ENCODE measurements at places on chromosomes 3 and 15. TPM values are rescaled to one million over a fixed set of nuclear protein-coding genes. Genes with fewer than 3 reads are reported as not detected.

Gene GHSR
- 1.2 TPM for total RNA-seq

Gene CD80
- total RNA-seq = 0.74 TPM

- H3K27me3 ChIP-seq = no peaks in the 10 kb centered on the region
- no peak overlapping the region for H3K4me3 ChIP-seq
- DNase-seq = no peak
- no peak overlapping the region for H3K27ac ChIP-seq
These were observed 60.4 kb downstream of the ARIH1 start for GRCh38 chr15:72534523-72534922.

Gene THRB
- 1.4 TPM for total RNA-seq

Gene XYLB
- total RNA-seq = 12.4 TPM

- DNase-seq = no peak
- H3K36me3 ChIP-seq = no peaks in the 10 kb centered on the region
- peaks cover 13% of the 10 kb centered on the region for H3K4me1 ChIP-seq
- no peak overlapping the region for H3K27ac ChIP-seq
- H3K4me3 ChIP-seq = no peak overlapping the region
These were observed 7.1 kb downstream of the FSTL1 start for GRCh38 chr3:120443626-120444123.

DNA sequence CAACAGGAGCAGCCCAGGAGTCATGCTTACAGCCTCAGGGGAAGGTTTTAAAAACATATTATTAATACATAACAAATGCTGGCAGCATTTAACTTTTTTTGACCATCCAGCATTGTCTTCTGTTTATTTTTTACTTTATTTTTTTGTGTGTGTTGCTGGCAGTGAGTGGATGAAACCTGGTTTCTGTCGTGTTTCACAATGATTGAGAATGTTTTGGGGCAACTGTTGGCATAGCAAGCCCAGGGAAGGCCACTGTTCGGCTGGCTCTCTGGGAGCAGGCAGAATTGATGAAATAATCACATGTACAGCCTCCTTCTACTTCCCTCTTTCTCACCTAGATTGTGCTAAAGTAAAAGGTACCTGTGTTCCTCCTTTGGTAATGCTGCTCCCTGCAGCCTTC is 190.2 kb downstream of the NR1D2 start:
- H3K4me1 ChIP-seq = no peaks in the 10 kb centered on the region
- no peaks in the 10 kb centered on the region for H3K36me3 ChIP-seq
- H3K27ac ChIP-seq = no peak overlapping the region
- no peaks in the 10 kb centered on the region for H3K27me3 ChIP-seq
